ENCODE measurements at places on chromosomes 2 and 18.

- no peak for DNase-seq
These were observed 16.7 kb upstream of the MRPL33 start for GRCh38 chr2:27754831-27755230.

DNA sequence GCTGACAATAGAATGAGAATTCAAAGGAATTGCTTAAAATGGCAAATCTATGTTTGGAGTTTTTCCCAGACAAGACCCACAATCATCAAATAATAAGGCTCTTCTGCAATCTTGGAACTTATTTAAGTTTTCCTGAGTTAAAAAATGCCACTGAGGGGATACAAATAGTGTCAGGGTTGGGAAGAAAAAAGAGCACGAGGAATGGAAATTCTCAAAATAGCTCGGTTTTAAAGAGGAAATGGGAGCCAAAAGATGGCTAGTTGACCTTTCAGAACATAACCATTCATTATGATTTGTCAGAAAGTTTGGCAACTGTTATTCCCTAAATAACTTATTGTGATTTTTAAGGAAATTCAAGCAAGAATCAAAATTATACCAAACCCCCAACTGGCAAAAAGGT lies 127.7 kb downstream of the RAPGEF4 start:
- DNase-seq, result no peak

GRCh38 chr2:217802876-217803652 lies 199.7 kb downstream of the TNS1 start:
- DNase-seq, result no peak

DNA sequence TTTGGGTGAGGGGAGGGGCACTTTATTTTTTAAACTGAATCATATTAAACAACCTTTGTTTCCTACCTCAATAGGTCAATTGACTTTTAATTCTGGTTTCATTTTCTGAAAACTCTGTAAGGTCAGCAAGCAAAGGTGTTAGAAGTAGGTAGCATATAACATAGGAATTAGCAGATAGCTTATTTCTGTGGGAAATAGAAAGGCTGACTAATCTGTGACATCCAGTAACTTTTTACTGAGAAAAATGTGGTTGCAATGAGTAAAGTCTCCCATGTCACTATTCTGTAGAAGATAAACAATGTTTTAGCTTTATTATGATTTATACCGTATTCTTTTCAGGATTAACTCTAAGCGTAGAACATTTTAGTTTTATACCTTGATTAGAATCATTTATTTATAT lies 240.4 kb downstream of the PLCL1 start:
- no peak for DNase-seq

- no peak for DNase-seq
These were observed 31.8 kb downstream of the DAPL1 start for GRCh38 chr2:158826965-158827364.

All from CD4-positive, alpha-beta T cell treated with Interleukin-17A for 4 hours (primary cell).